Cortex of kidney (tissue), 1 donor: ENCODE measurements at places on chromosomes 3 and 15.

GRCh38 chr15:56454836-56455235 lies 10.1 kb downstream of the MNS1 start:
- DNase-seq, result no peak

DNA sequence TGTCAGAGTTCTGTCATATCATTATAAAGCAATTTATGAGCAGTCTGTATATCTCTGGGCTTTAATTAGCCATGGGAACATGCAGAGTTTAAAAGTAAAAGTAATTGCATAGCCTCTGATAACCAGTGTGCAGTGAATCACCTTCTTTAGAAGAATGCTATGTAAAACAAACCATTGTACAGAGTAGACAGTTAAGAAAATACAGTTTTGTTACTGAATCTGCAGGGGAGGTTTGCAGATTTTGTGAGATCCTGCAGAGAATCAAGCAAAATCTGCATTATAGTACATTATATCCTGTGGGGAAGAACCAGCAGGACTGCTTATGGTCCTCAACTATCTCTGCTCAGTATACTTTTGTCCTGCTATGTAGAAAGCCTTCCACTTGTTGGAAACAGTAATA lies 396.2 kb upstream of the NAALADL2 start:
- no peak for DNase-seq

GRCh38 chr3:13670292-13670691 lies 121.4 kb downstream of the FBLN2 start:
- DNase-seq, result no peak

GRCh38 chr15:25670025-25670554 lies 193.0 kb downstream of the ATP10A start:
- DNase-seq, result no peak

GRCh38 chr3:114034211-114034610 lies 22.1 kb downstream of the CCDC191 start:
- DNase-seq, result no peak

- peak; percentile 68 for DNase-seq
These were observed 7.8 kb downstream of the ANPEP start for GRCh38 chr15:89806559-89807550.

DNA sequence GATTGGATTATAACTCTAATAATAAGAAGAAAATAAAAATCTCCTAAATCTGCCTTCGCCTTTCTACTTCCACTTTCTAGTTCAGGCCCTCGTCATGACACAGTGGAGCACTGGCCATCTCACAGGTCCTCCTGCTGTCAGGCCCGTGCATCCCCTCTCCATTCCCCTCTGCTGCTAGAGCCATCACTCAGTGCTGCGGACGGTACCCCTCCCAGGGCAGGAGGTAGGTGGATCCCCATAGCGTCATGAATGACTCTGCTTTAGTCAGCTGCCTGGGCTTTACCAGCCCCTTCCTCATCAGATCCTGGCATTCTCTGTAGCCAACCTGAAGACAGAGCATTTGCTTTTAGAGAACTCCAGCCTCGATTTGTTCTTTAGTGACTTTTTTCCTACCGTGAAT lies 12.0 kb upstream of the PPP1R2 start:
- DNase-seq, result no peak

DNA sequence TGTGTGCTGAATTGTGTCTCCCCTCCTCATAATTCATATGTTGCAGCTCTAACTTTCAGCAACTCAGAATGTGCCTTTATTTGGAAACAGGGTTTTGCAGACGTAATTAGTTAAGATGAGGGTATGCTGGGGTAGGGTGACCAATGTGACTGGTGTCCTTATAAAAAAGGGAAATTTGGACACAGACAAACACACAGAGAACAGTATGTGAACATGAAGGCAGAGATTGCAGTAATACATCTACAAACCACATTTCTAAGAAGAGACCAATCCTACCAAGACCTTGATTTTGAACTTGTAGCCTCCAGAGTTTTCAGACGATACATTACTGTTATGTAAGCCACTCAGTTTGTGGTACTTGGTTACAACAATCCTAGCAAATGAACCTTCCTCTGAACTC lies 817.8 kb downstream of the TUSC7 start:
- no peak for DNase-seq

DNA sequence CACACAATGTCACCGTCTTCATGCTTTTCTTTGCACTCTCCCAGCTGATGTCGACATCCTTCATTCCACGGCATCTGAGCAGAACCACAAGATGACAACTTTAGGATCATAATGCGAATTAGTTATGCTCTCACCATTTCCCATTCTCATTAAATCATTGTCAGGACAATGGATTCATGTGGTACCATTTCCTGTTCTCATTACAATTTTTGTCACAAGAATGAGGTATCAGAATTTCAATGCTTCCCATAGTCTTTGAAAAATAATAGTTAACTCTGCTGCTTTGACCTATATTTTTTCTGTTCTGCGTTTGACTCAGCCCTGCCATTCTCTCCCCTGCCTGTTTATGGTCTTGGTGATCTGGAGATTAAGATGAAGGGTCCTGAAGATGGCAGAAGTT lies 175.7 kb upstream of the MDFIC2 start:
- no peak for DNase-seq

GRCh38 chr3:106176734-106177133 lies 307.9 kb upstream of the CBLB start:
- DNase-seq, result no peak

DNA sequence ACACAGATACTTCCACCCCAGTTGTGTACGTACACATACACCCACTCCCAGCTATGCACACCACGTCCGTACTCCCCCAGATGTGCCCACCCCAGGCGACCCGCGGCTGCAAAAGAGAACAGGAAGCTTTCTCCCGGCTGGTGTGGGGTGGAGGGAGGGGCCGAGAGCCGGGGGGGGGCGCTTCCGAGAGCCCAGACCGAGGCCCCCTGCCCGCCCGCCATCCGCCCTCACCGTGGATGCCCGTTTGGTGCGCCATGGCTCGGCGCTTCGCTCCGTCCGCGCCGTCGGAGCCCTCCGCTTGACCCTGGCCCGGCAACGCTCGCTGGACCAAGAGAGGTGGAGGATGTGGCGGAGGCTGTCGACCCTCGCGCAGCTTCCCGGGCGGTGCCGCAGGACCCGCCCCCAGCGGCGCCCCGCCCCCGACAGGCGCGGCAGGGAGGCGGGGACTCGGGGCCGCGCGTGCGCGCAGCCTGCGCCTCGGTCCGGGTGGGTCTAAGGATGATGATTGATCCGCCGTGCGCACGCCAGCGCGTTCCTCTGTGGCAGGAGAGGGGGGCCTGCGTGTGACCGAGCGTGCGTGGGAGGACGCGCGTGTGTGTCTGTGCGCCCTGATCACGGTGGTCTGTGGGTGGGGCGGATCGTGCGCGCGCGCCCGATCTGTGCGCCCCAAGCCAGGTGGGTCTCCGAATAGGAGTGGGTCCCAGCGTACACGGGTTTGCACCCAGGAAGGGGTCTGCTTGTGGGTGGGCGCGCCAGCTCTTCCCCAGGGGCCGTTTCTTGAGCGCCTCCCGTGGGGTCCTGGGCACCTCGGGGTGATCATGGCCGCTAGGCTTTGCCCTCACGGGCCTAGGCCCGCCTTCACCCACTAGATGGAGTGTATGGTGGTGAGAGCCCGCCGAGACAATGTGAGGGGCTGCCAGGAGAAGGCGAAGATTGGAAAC lies at the start of gene TWF2:
TWF2 (minus strand) TSS at position 398 of the 941 bp plus-strand sequence; CDS start at position 256, 142 bp downstream.
- no peak for DNase-seq

DNA sequence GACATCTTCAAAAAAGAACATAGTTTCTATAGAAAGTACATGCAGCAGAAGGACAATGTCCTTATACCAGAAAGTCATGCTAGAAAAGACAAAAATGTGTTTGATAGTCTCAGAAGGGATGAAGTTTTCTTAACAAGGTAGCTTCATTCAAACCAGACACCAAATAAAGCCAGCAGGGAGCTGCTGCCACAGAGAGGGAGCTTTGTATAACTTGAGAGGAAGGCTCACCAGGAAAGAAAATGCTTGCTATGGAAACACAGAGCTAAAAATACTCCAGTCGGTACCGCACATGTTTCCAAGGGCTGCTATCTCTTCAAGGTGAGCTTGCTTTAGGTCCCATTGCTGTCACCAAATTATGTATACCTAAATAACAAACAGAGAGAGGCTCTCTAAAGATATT lies 1074.8 kb upstream of the ALCAM start:
- no peak for DNase-seq

GRCh38 chr15:47360305-47360704 lies 357.0 kb upstream of the SEMA6D start:
- no peak for DNase-seq

GRCh38 chr3:110562621-110563020 lies 509.0 kb upstream of the NECTIN3 start:
- no peak for DNase-seq

DNA sequence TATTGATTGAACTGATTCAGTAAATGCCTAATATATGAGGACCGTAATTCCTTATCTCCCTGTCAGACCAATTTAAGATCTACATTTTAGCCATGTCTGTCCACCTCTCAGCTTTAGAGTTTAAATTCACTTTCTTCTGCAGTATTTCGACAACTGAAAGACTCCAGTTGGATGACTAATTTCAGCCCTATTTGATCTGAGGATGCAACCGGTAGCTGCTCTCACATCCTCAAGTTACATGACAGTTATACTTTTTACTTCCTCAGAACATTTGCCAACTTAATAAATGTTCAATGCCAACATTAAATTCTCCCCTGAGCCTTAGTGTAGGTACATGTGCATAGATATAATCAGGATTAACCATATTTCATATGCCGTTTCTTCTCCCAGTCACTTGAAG lies 2.5 kb upstream of the HHLA2 start:
- DNase-seq, result no peak

GRCh38 chr15:34301058-34301457 lies 36.5 kb downstream of the SLC12A6 start:
- DNase-seq, result no peak

DNA sequence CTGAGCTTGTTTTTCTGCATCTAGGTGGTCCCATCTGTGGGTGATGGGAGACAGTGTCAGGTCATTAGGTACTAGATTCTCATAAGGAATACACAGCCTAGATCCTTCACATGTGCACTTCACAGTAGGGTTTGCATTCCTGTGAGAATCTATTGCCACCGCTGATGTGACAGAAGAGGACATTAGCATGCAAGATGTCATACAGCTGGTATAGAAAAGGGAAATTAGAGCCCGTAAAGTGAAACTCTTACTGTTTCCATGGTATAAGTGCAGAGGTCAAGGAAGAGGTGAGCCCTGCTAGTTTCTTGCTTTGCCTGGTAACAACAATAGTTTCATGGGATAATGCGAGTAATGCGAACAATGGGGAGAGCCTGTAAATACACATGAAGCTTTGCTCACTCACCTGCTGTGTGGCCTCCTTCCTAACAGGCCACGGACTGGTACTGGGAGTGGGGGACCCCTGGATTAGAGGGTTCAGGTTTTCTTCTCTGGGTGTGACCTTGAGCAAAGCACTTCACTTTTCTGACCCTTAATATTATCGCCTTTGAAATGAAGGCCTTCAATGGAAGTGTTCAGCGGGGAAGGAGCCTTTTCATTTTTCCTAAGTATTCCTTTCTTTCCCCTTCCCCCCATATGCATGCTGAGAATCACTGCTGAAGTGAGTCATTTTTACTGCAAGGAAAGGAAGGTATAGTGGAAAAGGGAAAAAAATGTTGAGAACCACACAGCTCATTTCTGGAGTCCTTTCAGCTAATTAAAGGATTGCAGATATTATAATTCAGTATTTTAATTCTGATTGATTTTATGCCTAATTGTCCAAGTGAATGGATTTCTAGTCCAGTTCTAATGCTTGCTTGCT lies 286.4 kb downstream of the UBE2E2 start:
- no peak for DNase-seq

DNA sequence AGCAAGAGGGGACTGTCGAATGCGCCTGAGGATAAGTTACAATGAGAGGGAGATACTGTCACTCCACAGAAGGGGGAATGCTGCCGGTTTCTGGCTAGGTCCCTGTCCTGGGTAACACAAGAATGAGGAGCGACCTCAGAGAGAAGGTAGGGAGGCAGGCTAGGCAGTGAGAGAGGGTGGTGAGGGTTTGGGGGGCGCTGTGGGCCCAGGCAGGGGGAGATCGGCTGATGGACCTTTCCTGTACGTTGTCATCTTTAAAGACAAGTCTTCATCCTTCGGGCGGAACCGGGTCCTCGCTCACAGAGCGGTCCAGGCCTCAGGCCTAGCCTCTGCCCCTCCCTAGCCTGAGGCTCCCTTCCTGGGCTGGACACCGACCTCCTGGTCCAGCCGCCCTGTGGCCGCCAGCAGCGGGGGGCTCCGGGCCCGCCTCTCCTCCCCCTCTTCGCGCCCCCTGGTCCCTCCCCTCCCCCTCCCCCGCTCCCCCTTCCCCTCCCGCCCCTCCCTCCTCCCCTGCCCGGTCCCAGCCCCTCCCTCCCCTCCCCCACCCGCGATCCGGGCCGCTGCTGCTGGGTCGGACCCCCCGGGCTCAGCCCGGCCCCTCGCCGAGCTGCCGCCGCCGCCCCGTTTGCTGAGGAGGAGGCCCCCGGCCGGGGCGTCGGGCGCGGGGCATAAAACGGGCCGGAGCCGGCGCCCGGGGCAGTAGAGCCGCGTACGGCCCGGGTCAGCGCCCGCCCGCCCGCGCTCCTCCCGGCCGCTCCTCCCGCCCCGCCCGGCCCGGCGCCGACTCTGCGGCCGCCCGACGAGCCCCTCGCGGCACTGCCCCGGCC lies at the start of gene CHRD:
CHRD (plus strand) TSS at position 697 of the 827 bp plus-strand sequence. CDS start 265 bp downstream, outside the sequence.
- no peak for DNase-seq

GRCh38 chr15:27730868-27731267 lies 368.2 kb downstream of the OCA2 start:
- no peak for DNase-seq

DNA sequence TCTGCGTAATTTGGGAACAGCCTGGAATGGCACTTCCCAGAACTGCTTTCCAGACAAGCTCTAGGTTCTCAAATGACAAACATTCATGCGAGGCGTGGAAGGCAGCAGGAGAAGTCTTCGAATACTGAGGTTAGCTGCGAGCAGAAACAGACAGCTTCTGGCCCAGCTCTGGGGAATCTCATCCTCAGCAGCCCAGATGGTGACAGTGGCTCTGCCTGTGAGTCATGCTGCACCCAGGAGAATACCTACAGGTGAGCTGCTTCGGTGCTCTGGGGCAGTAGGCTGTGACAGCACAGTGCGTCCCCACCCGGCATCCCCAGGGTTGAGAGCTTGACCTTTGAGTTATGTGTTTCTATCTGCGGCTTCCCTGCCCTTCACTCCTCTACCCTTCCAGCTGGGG lies 258.6 kb downstream of the KLF13 start:
- no peak for DNase-seq
